ENCODE measurements at places on chromosomes 7 and 10. TPM values are rescaled to one million over a fixed set of nuclear protein-coding genes. Genes with fewer than 3 reads are reported as not detected.
A peak's percentile ranks its signal among the peaks of the same experiment; 100 is the strongest.

APBB1IP gene
- total RNA-seq: 9.2 TPM

SPAG6 gene
- not detected for total RNA-seq

SFTPA2 gene
- total RNA-seq: not detected

BAIAP2L1 gene
- total RNA-seq: 0.63 TPM

PON3 gene
- total RNA-seq: not detected

PNLIPRP3 gene
- total RNA-seq: 1.1 TPM

FBXL13 gene
- 0.95 TPM for total RNA-seq

GRCh38 chr7:6448943-6449543, 1.3 kb upstream of the DAGLB start:
- no peak for DNase-seq

DNA sequence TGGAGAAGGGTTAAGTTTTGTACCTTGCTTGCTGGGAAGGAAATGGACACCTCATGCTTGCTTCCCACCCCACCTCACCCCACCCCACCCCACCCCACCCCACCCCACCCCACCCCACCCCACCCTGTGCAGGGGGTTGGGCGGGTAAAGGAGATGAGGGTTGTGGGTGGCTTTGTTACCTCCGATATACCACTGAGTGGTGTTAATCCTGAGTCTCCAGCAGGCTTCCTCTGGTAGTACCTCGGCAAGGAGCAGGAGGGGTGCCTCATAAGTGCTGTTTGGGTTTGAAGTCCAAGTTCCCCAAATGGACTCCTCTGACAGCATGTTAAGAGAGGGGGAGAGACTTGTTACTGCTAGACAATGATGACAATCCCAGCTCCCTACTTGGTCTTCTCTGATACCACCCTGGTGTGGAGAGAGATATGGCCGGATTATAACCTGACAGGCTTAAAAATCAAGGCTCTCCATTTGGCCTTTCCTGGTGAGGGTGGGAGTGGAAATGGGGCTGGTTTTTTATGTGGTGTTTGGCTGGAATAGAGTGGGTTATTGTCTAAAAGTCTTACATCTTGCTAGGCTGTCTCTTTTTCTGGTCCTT, 11.7 kb downstream of the SAMD8 start:
- no peak for DNase-seq

GRCh38 chr7:131424219-131424822, 96.6 kb downstream of the MKLN1 start:
- no peak for DNase-seq

DNA sequence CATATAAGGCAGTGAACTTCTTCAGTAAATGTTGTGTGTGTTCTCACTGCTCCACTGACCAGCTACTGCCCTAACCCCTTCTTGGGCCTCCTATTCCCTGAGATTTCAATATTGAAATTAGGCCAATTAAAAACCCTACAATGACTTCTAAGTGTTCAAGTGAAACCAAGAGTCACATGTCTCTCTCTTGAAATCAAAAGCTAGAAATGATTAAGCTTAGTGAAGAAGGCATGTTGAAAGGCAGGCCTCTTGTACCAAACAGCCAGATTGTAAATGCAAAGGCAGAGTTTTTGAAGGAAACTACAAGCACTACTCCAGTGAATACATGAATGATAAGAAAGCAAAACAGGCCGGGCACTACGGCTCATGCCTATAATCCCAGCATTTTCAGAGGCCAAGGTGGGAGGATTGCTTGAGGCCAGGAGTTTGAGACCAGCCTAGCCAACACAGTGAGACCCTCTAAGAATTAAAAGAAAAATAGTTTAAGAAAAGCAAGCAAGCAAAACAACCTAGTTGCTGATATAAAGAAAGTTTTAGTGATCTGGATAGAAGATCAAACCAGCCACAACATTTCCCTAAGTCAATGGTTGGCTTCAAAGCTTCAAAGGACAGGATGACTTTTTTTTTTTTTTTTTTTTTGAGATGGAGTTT, 22.3 kb downstream of the BRAF start:
- no peak for DNase-seq

- no peak for DNase-seq
Measured at GRCh38 chr10:116272440-116273283, at the start of gene GFRA1. Gene GFRA1, minus strand, starts transcription at chr10:116273206. Its CDS starts 1,177 bp downstream, at chr10:116272029.

DNA sequence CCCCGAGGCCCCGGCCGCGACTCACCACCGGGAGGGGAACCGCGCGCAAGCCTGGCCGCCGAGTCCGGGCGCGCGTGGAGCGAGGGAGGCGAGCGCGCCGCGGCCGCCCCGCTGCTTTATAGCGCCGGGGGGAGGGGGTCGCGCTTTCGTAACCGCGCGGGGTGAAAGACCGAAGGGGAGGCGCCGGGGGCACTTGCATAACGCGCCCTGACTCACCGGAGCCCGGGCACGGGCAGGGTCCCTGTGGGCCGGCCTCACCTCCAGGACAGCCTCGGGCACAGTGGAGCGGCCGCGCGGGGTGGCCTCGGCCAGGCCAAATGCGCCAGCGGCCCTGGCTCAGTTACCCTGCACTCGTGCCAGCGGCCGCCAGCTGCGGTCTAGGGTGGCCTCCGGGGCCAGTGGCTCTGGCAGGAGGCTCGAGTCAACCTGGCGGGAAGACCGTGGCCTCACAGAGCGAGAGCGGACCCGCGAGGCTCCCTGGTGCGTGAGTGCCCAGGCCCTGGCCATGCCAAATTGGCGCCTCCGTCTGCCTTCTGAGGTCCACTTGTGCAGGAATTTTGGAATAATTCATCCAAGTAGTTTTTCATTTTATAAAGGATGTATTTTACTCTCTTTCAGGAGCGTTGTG, at the start of gene RBP4:
Gene RBP4, minus strand, starts transcription at position 90 of the 628 bp plus-strand sequence. CDS start 207 bp downstream, outside the sequence.
- DNase-seq: no peak

- no peak for DNase-seq
Measured at GRCh38 chr7:2855386-2855785, 11.3 kb upstream of the GNA12 start.

- no peak for DNase-seq
Measured at GRCh38 chr10:102813734-102814452, 23.3 kb downstream of the CYP17A1 start.

- DNase-seq: peak; percentile 93
Measured at GRCh38 chr7:100705753-100706671, at the start of gene POP7. Gene POP7, plus strand, starts transcription at chr7:100706121. Its CDS starts 710 bp downstream, at chr7:100706831.

DNA sequence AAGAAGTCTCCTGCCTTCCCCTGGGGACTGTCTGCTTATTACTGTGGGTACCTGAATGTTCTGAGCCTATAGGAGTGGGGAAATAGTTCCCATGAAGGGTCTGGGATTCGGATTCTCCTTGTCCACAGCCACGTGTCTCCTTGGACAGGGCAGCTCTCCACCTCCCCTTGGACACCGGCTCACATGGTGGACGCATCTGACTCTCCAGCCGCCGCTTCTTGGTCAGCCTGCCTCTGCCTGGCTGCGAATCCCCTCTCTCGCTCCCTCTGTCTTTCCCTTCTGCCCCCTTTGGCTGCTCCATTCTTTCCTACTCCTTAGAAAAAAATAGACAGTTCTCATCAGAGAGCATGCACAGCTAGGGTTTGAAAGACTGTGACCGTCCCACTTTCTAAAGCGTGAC, 46.9 kb downstream of the JAKMIP3 start:
- DNase-seq: no peak

GRCh38 chr10:60872451-60872850, 71.5 kb downstream of the RHOBTB1 start:
- DNase-seq: no peak

DNA sequence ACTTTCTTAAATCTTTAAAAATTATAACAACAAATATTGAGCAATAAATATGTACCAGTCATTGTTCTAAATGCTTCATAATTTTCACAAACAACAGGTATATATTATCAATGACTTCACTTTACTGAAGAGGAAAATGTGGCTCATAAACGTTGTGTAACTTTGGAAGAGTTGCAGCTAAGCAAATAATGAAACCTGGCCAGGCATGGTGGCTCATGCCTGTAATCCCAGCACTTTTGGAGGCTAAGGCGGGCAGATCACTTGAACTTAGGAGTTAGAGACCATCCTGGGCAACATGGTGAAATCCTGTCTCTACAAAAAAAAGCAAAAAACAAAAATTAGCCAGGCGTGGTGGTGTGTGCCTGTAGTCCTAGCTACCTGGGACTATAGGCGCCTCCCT, 71.9 kb upstream of the AMPH start:
- DNase-seq: no peak

- DNase-seq: no peak
Measured at GRCh38 chr10:43753397-43754061, 104.8 kb upstream of the ZNF32 start.

GRCh38 chr10:28367929-28368484, 65.1 kb upstream of the MPP7 start:
- DNase-seq: no peak

- no peak for DNase-seq
Measured at GRCh38 chr7:93242106-93242505, 9.9 kb downstream of the VPS50 start.

- no peak for DNase-seq
Measured at GRCh38 chr7:11540271-11540761, 291.7 kb downstream of the THSD7A start.

DNA sequence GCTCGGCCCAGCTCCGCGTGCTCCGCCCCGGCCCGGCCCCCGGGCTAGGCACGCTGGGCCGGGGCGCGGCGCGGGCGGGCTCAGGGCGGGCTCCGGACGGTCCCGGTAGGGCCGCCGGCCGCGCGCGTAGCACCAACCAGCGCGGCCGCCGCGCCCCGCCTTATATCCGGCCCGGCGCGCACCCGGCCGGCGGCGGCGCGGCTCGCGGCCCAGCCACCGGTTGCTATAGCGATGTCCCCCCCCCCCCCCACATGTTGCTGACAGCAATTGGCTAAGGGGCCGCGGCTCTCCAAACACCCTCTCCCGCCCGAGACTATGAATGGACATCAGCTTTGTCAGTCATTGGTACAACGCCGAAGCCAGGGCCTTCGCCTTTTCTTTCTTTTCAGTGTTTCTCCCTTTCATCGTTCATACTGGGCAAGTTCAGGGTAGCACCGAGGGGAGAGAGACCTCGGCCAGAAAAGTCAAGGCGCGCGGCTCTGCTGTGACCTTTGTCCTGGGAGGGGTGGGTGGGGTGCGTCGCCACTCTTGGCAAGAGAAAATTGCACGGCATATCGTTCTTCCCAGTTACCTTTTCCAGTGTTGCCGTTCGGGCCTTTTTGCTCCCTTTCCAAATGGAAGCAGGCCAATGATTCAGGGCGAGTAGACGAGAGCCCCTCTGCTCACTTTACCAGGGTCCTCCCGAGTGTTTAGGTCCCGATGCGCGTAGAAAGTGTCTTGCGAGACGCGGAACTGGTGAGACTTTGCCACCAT, 354.2 kb downstream of the DNAJB6 start:
- DNase-seq: no peak

DNA sequence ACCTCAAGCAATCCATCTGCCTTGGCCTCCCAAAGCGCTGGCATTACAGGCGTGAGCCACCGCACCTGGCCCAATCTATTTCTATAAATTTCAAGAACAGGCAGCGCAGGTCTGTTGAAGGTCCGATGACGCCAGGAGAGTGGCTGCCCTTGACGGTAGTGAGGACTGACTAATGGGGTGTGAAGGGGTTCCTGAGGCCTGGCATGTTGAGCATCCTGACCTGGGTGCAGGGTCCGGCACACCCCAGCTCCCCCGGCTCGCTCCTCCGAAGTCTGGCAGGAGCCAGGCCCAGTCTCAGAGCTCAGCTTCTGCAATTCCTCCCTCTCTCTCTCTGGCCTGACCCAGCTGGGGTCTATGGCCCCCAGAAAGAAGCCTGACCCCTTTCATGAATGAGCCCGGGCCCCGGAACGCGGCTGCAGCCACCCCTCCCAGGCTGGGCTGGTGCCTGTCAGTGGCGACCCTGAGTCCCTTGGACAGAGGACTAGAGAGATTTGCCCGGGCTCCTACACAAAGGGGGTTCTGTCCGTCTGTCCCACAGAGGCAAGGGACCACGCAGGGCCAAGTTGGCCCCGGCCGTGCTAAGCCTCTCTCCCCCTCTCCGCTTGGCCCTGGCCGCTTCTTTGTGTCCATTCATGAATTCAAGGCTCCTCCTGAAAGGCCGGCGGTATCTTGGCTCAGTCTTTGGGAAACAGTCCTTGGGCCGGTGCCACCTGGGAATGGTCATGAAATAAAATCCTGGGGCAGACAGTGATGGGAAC, 18.8 kb downstream of the MMD2 start:
- no peak for DNase-seq

- DNase-seq: no peak
Measured at GRCh38 chr7:141563956-141564623, 12.9 kb downstream of the AGK start.

- DNase-seq: no peak
Measured at GRCh38 chr7:712381-713138, 13.9 kb upstream of the DNAAF5 start.

DNA sequence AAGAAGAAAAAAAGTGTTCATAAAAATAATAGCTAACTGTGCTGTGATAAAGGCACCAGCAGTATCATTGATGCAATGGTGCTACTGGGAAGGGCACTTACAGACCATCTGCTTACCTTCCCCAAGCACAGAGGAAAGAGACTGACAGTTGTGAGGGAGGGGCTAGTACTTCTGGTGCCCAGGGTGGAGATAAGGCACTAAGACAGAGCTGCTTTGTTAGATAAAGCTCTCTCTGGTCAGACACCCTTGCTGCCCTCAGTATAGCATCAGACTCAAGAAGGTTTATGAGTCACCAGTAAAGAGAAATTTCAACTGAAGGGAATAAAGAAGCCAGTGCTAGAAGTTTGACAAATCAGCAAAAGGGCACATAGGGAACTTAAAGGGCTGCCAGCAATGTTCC, 325.6 kb downstream of the HPSE2 start:
- DNase-seq: no peak

GRCh38 chr10:113890769-113891168, 36.3 kb downstream of the NHLRC2 start:
- DNase-seq: no peak

DNA sequence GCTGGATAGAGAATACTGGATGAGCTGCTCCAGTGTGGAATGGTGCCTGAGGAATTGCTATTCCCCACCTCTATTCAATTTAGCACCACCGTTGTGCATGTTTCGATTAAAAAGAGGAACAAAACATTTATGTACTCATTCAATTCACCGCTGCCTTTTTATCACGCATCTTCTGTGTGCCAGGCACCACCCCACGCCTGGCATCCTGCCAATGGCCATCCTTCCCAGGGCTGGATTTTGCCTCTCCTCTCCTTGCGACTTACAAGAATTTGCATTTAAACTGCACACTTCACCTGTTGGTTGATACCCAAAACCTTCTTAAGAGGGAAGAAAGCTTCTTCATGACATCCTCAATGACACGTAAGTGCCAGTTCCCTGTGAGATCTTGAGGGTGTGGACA, 110.2 kb upstream of the DPP6 start:
- DNase-seq: no peak

GRCh38 chr7:81499262-81500116, 270.4 kb downstream of the HGF start:
- no peak for DNase-seq

GRCh38 chr10:108249940-108250339, 1085.4 kb upstream of the SORCS1 start:
- DNase-seq: no peak

GRCh38 chr7:124032369-124033094, at the start of gene TMEM229A:
Gene TMEM229A, minus strand, starts transcription at chr7:124033067. Its CDS starts 64 bp downstream, at chr7:124033003.
- no peak for DNase-seq

All from thoracic aorta (tissue), 2 donors.